ENCODE measurements at places on chromosomes 2 and 18. TPM values are rescaled to one million over a fixed set of nuclear protein-coding genes. Genes with fewer than 3 reads are reported as not detected.

XPO1 gene
- total RNA-seq, result 47.9 TPM

DNA sequence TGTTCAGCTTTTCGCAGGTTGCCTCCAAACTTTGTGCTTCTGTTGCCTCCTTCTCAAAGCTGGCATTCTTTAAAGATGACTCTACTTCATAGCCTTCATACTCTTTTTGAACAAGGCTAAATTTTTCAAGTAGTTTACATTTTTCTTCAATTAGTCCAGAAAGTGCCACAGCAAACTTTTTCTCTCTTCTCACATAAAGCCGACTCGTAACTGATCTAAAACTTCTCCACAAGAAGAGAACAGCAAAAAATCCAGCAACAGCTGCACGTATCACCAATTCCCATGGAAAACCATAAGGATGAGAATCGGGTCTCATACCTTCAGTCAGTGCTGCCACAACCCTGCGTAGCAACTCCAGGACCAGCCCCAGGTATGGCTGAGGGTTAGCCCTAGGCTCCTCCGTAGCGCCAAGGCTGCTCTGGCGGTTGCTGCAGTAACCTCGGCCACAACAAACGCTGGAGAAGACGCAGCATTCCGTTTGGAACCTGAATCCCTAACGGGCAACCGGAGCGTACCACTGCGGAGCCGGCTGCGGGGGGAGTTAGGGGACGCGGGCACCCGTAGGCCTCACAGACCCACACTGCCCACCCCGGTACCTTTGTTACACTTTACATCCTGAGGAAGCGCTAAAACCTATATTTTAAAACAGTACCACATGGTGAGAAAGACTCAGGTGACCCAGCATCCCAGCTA lies at the start of gene CTAGE1:
Gene CTAGE1, minus strand, starts transcription at position 420 of the 693 bp plus-strand sequence. Its CDS starts 104 bp downstream, at position 316.
- no peaks in the 10 kb centered on the region for H3K27me3 ChIP-seq
- H3K36me3 ChIP-seq, result no peaks in the 10 kb centered on the region
- no peak for DNase-seq
- no peak within 1 kb of the TSS for H3K4me3 ChIP-seq
- H3K27ac ChIP-seq, result peak within 1 kb of the TSS; percentile 44

- no peak for DNase-seq
- H3K27me3 ChIP-seq, result no peaks in the 10 kb centered on the region
- H3K27ac ChIP-seq, result no peak overlapping the region
- no peaks in the 10 kb centered on the region for H3K36me3 ChIP-seq
- H3K4me1 ChIP-seq, result no peaks in the 10 kb centered on the region
- peak overlapping the region; percentile 42 for H3K4me3 ChIP-seq
Measured at GRCh38 chr2:170408461-170409163, 230.7 kb downstream of the MYO3B start.

DNA sequence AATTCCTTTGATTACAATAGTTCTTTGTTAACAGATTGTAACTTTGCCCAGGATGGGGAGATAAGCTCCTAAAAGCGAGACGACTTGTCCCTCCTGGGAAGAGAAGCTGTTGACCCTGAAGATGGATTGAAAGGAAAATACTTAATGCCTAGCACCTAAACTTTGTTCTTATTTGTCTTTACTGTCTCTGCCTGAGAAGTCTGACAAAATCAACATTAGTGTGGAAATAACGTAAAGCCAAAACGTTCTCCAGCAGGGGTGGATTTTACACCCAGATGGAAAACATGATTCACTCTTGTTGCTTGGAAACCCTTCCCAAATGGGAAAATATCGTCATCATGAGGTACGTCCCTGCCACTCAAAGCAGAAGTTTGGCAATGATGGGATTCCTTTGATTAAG lies 450.1 kb downstream of the SLC4A3 start:
- no peak for DNase-seq
- H3K4me3 ChIP-seq, result peak overlapping the region; percentile 32
- peaks cover 23% of the 10 kb centered on the region for H3K4me1 ChIP-seq
- no peaks in the 10 kb centered on the region for H3K36me3 ChIP-seq

DNA sequence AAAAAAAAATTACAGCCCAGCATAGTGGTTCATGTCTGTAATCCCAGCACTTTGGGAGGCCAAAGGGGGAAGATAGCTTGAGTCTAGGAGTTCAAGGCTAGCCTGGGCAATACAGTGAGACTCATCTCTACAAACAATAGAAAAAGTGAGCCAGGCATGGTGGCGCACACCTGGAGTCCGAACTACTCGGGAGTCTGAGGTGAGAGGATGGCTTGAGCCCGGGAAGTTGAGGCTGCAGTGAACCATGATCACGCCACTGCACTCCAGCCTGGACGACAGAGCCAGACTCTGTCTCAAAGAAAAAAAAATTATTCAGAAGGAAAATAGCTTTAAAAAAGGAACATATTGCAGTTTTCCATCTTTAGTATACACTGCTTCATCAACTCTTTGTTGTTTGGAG lies 47.8 kb downstream of the CYP27C1 start:
- H3K4me1 ChIP-seq, result peaks cover 3% of the 10 kb centered on the region
- DNase-seq, result no peak
- no peaks in the 10 kb centered on the region for H3K27me3 ChIP-seq
- no peaks in the 10 kb centered on the region for H3K36me3 ChIP-seq
- no peak overlapping the region for H3K4me3 ChIP-seq

DNA sequence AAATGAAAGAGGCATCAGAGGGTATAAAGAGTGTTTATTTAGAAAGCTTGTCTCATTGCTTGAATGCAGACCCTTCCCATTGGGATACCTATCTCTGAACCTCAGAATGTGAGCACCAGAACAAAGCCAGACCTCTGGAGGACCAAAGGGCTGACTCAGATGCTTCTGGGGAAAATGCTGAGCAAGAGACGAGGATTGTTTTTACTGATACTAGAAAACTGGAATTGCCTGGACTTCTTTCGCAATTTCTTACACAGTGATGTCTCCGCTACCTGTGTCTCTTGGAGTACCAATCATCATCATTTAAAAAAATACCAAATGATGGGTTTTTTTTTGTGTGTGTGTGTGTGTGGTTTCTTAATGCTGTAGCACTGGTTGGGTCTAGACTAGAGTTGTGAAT lies 55.6 kb upstream of the CCDC85A start:
- H3K4me3 ChIP-seq, result no peak overlapping the region
- no peaks in the 10 kb centered on the region for H3K4me1 ChIP-seq
- DNase-seq, result no peak
- no peak overlapping the region for H3K27ac ChIP-seq

TXNDC2 gene
- total RNA-seq, result not detected

GRCh38 chr2:222811828-222812227 lies 49.0 kb upstream of the ACSL3 start:
- H3K4me1 ChIP-seq, result no peaks in the 10 kb centered on the region
- no peak overlapping the region for H3K27ac ChIP-seq
- H3K27me3 ChIP-seq, result no peaks in the 10 kb centered on the region
- no peak overlapping the region for H3K4me3 ChIP-seq
- no peaks in the 10 kb centered on the region for H3K36me3 ChIP-seq

ATP6V1C2 gene
- 6.0 TPM for total RNA-seq

TTC27 gene
- total RNA-seq, result 118 TPM

- no peak overlapping the region for H3K4me3 ChIP-seq
- H3K36me3 ChIP-seq, result no peaks in the 10 kb centered on the region
Measured at GRCh38 chr2:72864500-72864899, 22.7 kb upstream of the SPR start.

DNA sequence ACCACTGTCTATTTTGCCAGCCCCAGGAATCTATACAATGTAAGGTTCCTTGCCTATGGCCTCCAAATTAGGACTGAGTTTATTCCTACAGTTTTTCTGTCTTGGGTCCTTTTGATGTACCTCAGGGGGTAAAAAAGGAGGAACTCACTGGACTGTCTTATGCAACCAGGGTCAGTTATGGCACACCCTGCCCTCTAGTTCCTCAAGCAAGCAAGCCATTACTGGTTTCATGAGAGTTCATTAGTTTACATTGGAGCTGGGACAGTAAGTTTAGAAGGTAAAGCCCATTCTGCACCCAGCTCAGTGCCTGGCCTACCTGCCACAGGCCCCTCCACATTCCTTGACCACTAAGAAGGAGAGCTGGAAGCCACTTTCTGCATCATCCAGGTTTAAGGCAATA lies 68.7 kb upstream of the WIPF1 start:
- no peaks in the 10 kb centered on the region for H3K27me3 ChIP-seq
- H3K4me3 ChIP-seq, result no peak overlapping the region
- no peaks in the 10 kb centered on the region for H3K36me3 ChIP-seq
- no peak for DNase-seq
- H3K27ac ChIP-seq, result no peak overlapping the region

DNA sequence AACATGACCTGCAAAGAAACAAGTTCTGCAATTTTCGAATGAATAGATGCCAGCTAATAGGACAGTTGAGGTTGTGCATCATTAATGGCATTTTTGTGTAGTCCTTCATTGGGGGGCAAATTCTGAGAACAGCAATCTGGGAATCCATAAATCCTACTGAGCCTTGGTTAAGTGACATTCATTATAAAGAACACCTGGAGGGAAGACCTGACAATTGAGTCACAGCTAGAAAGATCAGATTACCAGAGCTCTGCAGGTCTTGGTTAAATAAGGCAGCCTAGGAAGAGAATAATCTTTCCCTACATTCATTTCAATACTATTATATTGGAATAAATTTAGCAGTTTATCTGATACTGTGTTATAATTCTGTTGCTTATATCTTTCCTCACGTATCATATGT lies 14.3 kb downstream of the KCNH7 start:
- no peak for DNase-seq
- H3K4me1 ChIP-seq, result no peaks in the 10 kb centered on the region
- H3K4me3 ChIP-seq, result no peak overlapping the region
- H3K36me3 ChIP-seq, result no peaks in the 10 kb centered on the region

HOXD4 gene
- total RNA-seq, result 13.6 TPM

DNA sequence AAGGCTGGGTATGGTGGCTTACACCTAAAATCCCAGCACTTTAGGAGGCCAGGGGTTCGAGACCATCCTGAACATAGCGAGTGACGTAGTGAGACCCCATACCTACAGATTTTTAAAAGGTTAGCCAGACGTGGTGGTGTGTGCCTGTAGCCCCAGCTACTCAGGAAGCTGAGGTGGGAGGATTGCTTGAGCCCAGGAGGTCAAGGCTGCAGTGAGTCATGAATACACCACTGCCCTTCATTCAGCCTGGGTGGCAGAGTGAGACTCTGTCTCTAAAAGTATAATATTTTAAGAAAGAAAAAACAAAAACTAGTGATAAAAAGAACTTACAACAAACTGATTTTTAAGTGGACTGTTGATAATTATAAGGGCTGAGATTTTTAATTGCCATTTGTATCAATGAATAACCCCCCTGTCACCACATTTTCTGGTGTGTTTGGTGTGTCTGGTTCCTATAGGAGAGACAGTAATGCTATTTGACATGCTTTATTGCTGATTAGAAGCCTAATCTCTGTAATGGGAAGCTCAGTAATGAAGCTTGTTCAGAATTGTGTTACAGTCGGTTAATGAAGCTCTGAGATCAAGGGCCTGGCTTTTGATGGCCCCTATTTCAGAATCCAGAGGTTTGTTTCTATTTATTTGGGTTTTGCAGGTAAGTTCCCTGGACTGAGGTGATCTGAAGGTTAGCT lies 147.0 kb downstream of the NEDD4L start:
- H3K4me3 ChIP-seq, result no peak overlapping the region
- no peaks in the 10 kb centered on the region for H3K27me3 ChIP-seq
- no peaks in the 10 kb centered on the region for H3K4me1 ChIP-seq
- H3K36me3 ChIP-seq, result no peaks in the 10 kb centered on the region
- H3K27ac ChIP-seq, result no peak overlapping the region
- no peak for DNase-seq

DNA sequence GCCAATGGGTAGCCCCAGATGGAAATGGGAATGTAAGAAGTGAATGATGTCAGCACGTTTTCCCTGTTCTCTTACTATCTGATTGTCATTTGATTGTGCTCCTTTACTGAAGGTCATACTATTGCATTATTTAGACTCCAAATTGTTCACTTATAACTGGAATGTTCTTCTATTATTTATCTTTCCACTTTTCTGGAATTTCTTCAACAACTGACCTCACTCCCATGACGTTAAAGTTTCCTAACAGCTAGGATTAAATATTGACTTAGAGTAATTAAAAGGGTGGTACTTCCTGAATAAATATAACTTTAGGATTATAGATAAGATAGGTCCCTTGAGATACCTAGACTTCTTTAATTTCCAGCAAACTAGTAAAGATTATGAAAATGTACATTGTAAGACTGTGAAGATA lies 10.9 kb upstream of the GULP1 start:
- no peak for DNase-seq
- no peak overlapping the region for H3K4me3 ChIP-seq
- H3K36me3 ChIP-seq, result no peaks in the 10 kb centered on the region
- no peak overlapping the region for H3K27ac ChIP-seq

DNA sequence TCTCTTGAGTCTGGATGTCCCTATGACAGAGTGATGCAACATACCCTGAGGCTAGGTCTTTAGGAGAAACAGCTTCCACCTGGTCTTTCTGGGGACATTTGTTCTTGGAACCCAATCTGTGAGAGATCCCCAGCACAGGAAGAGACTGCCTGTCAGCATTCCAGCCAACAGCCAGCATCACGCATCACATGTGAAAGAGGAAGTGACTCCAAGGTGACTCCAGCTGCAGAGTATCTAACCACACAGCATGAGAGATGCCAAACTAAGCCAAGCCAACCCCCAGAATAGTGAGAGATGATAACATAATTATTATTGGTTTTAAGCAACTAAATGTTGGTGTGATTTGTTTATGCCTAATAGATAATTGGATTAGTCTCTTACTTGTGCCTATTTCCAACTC lies 35.7 kb downstream of the C18orf63 start:
- no peaks in the 10 kb centered on the region for H3K4me1 ChIP-seq
- no peak overlapping the region for H3K27ac ChIP-seq
- H3K4me3 ChIP-seq, result no peak overlapping the region
- no peaks in the 10 kb centered on the region for H3K36me3 ChIP-seq

METTL5 gene
- 42.6 TPM for total RNA-seq

SLC16A14 gene
- 15.8 TPM for total RNA-seq

UGT1A4 gene
- total RNA-seq, result not detected

DNA sequence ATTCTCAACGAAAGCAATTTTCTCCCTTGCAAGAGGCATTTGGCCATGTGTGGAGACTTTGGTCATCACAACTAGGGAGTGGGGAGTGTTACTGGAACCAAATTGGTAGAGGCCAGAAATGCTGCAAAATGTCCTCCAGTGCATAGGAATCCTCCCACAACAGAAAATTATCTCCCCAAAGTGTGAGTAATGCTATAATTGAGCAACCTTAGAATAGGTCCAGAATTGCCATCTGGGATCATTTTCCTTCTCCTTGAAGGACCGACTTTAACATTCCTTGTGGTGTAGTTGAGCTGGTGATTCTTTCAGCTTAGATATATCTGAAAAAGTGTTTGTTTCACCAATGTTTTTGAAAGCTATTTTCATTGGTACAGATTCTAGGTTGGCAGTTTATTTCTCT lies 111.2 kb upstream of the SMIM21 start:
- no peak overlapping the region for H3K27ac ChIP-seq
- H3K36me3 ChIP-seq, result no peaks in the 10 kb centered on the region
- H3K4me3 ChIP-seq, result no peak overlapping the region

GRCh38 chr2:106054321-106054720 lies 139.8 kb downstream of the UXS1 start:
- no peaks in the 10 kb centered on the region for H3K27me3 ChIP-seq
- H3K27ac ChIP-seq, result no peak overlapping the region
- DNase-seq, result no peak
- no peak overlapping the region for H3K4me3 ChIP-seq
- H3K36me3 ChIP-seq, result no peaks in the 10 kb centered on the region

GRCh38 chr2:147398996-147399395 lies 445.8 kb upstream of the ACVR2A start:
- no peaks in the 10 kb centered on the region for H3K36me3 ChIP-seq
- no peak overlapping the region for H3K27ac ChIP-seq
- H3K27me3 ChIP-seq, result no peaks in the 10 kb centered on the region
- no peaks in the 10 kb centered on the region for H3K4me1 ChIP-seq
- no peak overlapping the region for H3K4me3 ChIP-seq
- DNase-seq, result no peak

TDRD15 gene
- total RNA-seq, result not detected

All from ascending aorta (tissue), 2 donors.